ENCODE measurements at places on chromosomes 5 and 9.

GRCh38 chr5:140181525-140181924, 6.5 kb downstream of the CYSTM1 start:
- DNase-seq: no peak

DNA sequence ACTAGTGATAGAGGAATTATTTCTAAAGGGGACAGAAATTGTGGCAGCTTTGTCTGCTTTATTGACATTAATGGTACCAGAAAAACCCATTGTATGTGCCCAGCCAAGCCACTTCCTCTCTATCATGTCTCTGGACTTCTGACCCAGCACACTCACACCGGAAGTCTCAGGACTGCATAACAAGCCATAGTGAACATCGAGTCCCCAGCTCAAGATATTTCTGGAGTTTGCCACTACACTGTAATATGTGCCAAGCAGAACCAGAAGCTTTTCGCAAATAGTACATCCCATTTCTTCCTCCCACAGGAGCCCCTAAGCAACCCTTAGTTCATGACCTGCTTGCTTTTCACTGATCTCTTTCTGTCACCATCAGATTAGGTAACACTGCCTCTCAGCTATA, 187.4 kb upstream of the GHR start:
- DNase-seq: no peak

DNA sequence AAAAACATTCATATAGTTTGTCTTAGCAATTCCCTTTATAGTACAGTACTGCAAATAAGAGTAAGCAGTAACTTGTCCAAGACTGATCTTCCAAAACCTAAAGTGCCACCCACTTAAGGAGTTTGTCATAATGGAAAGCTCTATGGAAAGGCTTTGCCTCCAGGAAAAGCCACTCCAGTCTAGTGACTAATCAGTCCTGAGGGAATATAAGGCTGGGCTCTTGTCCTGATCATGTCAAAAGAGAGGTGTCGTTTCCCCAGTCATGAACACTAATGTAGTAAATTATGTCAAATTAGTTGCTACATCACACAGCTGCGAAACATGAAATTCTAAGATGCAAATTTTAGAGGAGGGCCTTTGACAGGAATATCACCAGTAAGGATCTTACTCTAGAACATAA, 271.6 kb downstream of the GABRB2 start:
- DNase-seq: no peak

- no peak for DNase-seq
These were observed 156.9 kb upstream of the FST start for GRCh38 chr5:53323511-53323910.

DNA sequence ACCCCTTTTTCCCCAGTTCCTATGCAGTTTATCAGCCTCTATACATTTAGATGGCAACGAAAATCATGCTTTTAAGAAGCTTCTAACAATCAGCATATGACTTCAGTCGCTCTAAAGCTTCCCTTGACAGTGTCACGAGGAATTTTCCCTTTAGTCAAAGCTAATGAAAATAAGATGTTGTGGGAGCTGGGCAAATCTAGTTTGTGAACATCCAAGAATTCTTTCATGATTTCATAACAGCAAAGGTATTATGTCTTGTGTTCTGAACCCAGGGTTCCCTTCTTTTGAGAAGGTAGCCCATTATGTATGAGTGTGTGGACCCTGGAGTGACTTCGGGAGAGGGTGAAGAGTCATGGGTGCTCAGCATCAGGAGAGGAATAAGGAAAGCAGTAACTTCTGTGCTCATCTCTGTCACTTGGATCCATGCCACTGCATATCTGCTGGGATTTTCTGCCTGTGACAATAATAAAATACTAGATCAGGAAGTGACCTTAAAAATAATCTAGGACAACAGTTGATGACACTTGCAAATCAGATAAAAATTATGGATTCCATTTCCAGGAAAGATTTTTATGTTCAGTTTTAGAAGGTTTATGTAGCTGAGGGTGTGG, 102.4 kb downstream of the PCSK1 start:
- no peak for DNase-seq
